HepG2 (cell line): ENCODE measurements at places on chromosomes 4 and X.

DNA sequence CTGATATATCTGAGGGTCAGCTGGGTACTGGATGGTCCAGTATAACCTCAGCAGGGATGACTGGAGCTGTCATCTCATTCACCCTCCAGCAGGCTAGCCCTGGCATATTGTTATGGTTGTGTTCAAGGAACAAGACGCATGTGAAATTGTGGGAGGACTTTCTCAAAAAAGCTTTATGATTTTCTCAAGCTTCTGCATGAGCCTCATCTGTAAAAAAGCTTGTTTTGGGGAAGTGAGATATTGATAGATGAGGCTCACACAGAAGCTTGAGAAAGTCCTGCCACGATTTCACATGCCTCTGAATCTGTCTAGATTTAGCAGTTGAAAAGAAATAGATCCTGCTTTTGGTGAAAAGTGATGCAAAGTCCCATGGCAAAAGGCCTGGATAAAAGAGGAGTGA, 93.4 kb downstream of the SPCS3 start:
- no peak for DNase-seq

DNA sequence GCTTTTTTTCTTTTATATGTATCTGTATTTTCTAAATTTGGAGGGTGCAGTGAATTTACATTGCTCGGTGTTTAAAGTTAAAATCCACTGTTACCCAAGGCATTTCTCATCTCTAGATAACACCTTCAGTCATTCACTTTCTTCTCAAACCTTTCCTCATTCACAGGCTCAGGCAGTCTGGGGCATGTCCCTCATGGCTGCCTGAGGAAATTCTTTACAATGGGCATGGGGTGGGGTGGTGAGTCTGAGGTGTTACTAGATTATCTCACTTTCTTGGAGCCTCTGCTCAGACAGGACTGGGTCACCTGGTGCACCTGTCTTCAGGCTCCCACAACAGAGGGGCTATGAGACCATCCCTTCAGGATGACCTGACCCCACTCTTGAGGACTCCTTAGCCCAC, 17.4 kb downstream of the CCDC149 start:
- no peak for DNase-seq

- DNase-seq = no peak
Measured at GRCh38 chr4:45072981-45073380, 346.6 kb upstream of the GNPDA2 start.

- no peak for DNase-seq
Measured at GRCh38 chr4:110198049-110198434, 373 bp downstream of the ELOVL6 start.

GRCh38 chrX:100512471-100512870, 72.3 kb upstream of the TNMD start:
- DNase-seq = no peak

GRCh38 chrX:153590961-153591956, 7.7 kb downstream of the CCNQ start:
- DNase-seq = no peak

GRCh38 chr4:46955601-46956000, 37.8 kb downstream of the GABRA4 start:
- DNase-seq = no peak

GRCh38 chr4:67020438-67020797, 524.9 kb downstream of the CENPC start:
- no peak for DNase-seq

- DNase-seq = no peak
Measured at GRCh38 chr4:74930162-74930561, 2.8 kb upstream of the PARM1 start.
